Colonic mucosa (tissue), 4 donors: ENCODE measurements at places on chromosomes 5 and 9.
A peak's percentile ranks its signal among the peaks of the same experiment; 100 is the strongest.

GRCh38 chr5:1882337-1883119 is at the start of gene IRX4:
IRX4 (minus strand) TSS chr5:1882925; CDS start chr5:1882647, 278 bp downstream.
- DNase-seq = no peak

- DNase-seq = peak; percentile 71
Measured at GRCh38 chr9:109918339-109919163, 138.6 kb downstream of the PALM2AKAP2 start.

GRCh38 chr5:65171645-65172044 is 310.1 kb downstream of the ADAMTS6 start:
- no peak for DNase-seq

DNA sequence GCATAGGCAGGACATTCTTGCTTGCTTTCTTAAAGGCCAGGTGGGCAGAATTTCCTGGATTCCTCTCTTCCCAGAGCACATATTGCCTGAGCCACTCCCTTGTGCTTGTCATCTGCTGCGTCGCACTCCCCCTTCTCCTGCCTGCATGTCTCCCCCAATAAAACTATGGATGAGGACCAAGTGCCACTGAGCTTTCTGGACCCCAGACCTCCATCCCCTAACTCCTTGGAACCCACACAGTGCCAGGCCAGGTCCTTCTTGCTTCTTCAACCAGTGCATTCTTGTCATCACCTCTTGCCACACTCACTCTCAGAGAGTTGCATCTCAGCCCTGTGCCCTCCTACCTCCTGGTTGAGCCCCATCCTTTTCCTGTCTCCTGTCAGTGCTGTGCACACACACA is 157.9 kb upstream of the PANK3 start:
- no peak for DNase-seq

GRCh38 chr5:83396662-83397061 is 74.9 kb upstream of the VCAN start:
- DNase-seq = no peak

DNA sequence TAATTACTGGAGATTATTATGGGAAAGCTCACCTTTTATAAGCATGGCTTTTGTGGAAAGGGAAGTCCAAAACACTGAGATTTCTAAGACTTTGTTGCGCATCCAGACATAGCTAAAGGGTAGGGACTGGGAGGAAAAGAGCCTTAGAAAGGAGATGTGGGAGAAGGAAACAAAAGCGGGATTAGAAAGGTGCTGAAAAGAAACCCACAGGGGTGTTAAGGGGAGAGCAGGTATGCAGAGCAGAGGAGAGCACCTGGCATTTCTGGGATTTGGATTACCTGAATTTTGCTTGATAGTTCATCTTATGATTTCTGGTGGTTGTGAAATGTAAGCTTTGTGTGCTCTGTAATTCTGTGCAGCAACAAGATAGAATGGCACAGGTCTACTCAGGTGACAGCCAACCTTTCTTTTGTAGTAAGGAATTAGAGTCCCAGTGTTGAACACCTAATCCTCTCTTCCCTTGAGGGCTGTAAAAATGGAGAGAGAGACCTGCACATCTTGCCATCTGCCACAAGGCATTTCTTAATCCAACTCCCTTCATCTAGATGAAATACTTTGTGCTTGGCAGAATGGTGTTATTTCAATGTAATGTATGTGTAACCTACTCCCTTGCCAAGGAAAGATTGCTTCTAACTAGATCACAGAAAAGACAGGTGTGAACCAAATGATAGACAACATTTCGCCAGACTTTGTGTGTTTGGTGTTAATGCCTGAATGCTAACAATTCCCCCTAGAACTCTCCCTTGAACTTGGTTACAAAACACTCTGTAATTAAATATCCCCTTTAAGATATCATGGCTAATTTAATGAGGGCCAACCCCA is 47.4 kb downstream of the ATPSCKMT start:
- no peak for DNase-seq

- peak; percentile 32 for DNase-seq
Measured at GRCh38 chr5:43020399-43020746, 19.7 kb downstream of the ANXA2R start.

- no peak for DNase-seq
Measured at GRCh38 chr5:134114886-134115805, 665 bp downstream of the TCF7 start.

- no peak for DNase-seq
Measured at GRCh38 chr5:154385236-154385512, 60.6 kb upstream of the SAP30L start.

DNA sequence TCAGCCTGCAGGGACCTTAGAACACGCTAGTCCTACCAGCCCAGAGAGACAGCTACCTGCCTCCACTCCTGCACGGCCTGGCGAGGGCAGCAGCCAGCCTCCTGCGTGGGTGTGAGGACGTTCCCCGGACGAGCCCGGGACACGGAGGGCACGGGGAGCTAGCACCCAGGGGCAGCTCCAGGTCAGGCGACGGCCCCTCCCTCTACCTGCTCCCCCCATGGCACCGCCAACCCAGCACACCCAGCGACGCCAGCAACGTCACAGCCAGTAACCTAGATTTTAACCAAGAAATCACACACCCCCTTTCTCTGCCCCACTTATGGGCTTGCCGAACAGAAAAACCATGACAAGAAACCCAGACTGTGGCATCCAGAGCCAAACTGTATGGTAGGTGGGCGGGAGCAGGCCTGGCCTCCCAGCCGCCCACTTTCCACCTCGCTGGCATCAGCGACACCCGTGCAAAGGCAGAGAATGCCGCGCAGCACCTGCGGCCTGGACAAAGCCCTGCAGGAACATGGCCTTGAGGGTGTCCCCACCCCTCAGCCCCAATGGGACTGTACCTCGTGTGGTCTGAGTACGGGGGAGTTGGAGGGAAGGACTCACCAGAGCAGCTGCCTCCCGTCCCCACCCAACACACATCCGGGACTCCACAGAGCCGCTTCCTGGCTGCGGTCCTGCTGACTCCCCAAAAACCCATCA is 47.9 kb downstream of the NACC2 start:
- DNase-seq = no peak

GRCh38 chr9:17004500-17004899 is 130.3 kb upstream of the CNTLN start:
- no peak for DNase-seq

DNA sequence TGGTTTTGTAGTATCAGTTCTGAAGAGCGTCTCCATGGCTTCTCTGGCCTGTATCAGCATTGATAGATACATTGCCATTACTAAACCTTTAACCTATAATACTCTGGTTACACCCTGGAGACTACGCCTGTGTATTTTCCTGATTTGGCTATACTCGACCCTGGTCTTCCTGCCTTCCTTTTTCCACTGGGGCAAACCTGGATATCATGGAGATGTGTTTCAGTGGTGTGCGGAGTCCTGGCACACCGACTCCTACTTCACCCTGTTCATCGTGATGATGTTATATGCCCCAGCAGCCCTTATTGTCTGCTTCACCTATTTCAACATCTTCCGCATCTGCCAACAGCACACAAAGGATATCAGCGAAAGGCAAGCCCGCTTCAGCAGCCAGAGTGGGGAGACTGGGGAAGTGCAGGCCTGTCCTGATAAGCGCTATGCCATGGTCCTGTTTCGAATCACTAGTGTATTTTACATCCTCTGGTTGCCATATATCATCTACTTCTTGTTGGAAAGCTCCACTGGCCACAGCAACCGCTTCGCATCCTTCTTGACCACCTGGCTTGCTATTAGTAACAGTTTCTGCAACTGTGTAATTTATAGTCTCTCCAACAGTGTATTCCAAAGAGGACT is 1.5 kb downstream of the GPR21 start:
- DNase-seq = no peak

GRCh38 chr5:88539693-88540365 is 271.2 kb upstream of the TMEM161B start:
- no peak for DNase-seq

- DNase-seq = no peak
Measured at GRCh38 chr5:29833394-29833793, 1360.1 kb upstream of the CDH6 start.

DNA sequence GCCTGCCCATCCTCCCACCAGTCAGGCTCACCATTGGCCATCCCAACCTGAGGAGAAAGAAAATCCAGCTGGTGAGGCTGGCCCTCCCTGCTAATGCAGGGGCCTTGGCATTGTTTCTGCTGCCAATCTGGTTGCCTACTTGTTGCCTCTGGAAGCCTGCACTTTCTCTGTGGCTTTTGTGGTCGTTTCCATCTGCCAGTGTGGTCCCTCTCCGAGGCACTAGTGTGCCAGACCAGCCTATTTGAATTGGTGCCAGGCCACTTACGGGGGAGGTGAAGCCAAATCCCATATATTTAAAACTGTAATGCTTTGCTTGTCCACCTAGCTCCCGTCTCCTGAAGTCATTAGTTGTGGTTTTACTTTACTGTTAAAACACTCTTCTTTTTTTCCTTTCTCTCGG is 213.4 kb upstream of the ADAMTSL1 start:
- DNase-seq = no peak

- DNase-seq = no peak
Measured at GRCh38 chr5:79186021-79186420, 49.9 kb upstream of the JMY start.

DNA sequence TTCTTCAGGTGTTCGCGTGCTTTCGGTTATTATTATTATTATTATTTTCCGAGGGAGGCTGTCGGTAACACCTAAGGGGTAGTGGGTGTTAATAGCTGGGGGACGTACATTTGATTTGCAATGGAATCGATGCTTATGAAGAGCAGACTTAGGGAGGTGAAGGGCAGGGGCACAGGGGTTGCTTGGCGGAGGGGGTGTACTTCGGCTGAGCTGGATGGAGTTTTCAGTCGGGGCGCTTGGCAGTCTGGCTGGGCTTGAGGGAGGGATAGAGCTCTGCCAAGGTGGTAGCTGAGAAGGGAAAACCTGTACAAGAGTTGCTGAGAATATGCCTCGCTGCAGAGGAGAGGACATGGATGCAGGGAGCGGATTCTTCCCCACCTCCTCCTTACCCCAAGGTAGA is 617 bp upstream of the PTPRD start:
- no peak for DNase-seq

GRCh38 chr5:168474319-168474718 is 12.0 kb upstream of the RARS1 start:
- DNase-seq = no peak

DNA sequence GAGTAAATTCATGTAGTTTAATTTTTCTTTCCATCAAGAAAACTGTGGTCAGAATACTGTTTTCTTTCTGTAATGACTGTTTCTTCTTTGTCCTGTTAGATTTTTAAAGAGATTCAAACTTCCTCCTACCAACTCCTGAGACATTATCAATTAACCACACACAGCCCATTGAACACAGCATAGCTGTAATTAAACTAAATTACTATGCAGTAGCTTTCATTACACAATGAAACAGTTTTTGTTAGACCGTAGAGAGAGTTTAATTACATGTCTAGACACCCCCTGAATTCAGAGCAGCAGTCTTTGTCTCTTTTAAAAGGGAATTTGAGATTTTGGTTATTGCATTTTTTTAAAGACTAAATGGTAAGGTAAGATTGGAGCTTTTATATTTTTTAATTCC is 77.5 kb downstream of the STARD4 start:
- DNase-seq = no peak

DNA sequence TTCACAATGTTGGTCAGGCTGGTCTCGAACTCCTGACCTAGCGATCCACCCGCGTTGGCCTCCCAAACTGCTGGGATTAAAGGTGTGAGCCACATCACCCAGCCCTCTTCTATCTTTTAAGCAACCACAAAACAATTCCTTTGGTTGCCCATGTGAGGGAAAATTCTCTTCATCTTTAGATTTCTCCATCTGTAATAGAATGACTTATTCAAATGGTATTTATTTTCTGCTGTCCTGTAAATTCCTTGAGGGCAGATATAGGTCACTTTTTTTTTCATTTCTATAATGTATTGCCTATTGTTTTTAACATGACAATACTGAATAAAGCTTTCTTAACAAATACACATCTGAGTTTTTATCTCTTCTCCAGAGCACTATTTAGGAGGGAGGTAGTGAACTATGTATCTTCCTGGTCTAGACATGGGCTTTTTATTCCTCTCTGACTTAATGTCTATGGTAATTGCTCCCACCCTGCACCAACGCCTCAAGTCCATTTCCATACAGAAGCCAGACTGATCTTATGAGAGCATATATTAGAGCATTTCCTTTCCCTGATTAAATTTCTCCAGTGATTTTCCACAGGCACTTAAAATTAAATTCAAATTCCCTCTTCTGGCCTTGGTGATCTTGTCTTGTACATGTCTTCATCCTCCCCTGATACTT is 595.6 kb downstream of the CAAP1 start:
- no peak for DNase-seq

- DNase-seq = no peak
Measured at GRCh38 chr5:59061377-59061776, 478.5 kb downstream of the RAB3C start.

- DNase-seq = no peak
Measured at GRCh38 chr5:40381676-40382363, 297.9 kb upstream of the PTGER4 start.

DNA sequence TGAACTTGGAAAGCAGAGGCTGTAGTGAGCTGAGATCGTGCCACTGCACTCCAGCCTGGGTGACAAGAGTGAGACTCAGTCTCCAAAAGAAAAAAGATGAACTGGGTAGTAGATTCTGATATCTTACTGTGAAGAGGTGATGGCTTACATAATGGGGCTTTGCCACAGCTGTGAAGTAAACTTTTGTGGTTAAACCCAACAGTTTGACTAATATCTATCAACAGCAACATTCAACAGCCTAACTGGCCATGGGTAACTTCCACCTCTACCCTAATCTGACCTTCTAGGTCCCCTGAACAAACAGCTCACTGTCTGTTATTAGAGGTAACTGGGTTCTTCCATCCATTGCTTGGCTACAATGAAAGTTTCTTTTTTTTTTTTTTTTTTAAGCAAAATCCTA is 52.1 kb downstream of the TLE1 start:
- no peak for DNase-seq

DNA sequence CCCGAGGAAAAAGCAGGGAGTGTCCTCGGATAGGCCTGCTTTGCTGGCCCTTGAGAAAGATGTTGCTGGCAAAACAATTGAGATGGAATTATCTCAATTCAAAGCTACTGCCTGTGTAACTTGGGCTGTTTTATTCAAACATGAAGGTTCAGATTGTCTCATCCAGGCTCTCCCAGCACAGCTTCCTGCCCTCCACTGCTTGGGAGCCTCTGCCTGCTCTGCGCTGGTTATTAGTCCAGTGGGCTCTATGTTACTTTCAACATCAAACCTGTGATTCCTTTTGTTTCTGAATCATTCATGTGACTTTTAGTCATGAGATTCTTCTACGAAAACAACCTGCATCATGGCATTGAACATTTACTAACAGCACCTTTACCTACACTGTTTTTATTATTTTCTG is 123.2 kb downstream of the SNCAIP start:
- no peak for DNase-seq
